Stimulated activated CD4-positive, alpha-beta T cell treated with anti-CD3 and anti-CD28 coated beads, TNF-alpha, amount 100 ng/mL, for 1 hour (primary cell): ENCODE measurements at places on chromosomes 5 and 9.

DNA sequence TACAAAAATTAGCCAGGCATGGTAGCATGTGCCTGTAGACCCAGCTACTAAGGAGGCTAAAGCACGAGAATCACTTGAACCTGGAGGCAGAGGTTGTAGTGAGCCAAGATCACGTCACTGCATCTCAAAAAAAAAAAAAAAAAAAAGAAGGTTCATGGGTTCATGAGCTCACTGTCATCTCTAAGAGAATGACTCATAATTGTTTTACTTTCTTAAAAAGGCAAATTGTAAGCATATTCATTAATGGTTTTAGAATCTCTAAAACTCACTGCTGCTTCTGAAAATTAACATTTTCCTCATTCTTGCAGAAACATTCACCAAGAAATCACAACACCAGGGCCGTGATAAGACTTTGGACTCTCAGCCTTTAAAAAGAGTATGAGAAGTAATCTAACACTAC is 103.6 kb downstream of the GNA14 start:
- DNase-seq: no peak

- no peak for DNase-seq
Observed at GRCh38 chr9:100100146-100100667, 1.2 kb downstream of the INVS start.

GRCh38 chr9:87214991-87215390 is 267.7 kb upstream of the GAS1 start:
- no peak for DNase-seq

- no peak for DNase-seq
Observed at GRCh38 chr5:104706600-104706999, 1144.0 kb upstream of the NUDT12 start.
